ENCODE measurements at places on chromosomes 4 and X.

DNA sequence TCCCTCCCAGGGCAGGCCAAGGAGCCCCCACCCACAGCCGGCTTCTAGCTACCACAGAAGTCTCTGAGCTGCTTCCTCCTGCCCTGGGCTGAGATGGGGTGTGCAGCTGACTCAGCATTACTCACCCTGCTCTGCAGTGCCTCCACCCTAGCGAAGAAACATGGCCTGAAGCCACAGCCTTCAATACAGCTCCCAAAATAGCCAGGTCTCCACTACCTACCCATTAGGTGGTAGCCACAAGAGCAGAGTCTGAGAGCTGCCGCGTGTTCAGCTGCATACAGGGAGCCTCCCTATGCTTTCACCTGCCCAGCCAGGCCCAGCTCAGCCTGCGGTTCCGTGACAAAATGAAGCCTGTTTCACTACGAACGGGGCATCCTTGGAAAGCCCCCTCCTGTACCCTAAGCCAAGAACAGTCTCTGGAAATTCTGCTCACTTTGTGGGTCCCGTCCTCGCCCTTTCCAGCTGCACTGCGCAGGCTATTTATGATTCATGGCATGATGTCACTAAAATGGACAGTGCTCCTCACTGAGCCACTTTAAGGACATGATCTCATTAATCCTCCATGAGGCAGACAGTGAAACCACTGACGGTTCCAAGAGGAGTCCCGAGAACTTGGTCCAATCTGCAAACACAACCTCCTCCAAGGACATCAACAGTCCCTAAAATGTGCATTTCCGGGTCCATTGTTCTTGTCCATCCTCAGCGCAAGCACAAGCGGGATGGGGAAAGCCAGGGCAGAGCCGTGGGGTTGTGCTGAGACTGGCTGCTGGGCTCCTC lies 20.2 kb downstream of the WDR1 start:
- DNase-seq, result no peak

- no peak for DNase-seq
These were observed 53.9 kb upstream of the TET2 start for GRCh38 chr4:105092768-105093167.

DNA sequence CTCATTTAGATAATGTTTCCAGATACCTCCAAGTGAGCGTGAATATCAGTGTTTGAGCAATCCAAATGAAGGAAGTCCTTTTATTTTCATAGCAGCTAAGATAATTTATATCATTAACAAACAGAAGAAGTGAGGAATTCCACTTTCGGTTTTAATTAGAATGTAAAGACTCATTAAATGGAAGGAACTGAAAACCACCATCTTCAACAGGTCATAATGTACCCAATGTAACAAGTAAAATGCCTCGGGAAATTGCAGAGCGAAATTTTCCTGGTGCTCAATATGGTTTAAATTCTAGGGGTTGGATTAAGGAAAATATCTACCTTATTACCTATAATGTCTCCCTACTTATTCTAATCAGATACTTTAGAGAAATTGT lies 33.9 kb upstream of the SLC9A7 start:
- no peak for DNase-seq

DNA sequence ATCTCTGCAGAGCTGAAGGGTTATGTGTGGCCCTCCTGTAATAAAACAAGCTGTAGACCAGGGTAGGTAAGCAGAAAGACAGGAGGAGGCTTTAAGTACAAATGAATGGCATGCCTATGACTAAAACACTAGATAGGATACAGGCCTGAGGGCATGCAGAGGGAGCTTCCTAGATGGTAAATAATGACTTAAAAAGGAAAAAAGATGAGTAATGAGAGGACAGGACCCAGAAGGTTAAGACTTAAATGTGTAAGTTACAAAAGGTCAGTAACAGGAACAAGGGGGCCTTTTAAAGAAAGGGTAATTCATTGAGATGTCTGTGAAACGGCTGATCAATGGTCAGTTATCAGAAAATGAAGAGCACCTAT lies 194.8 kb downstream of the SOWAHB start:
- no peak for DNase-seq

DNA sequence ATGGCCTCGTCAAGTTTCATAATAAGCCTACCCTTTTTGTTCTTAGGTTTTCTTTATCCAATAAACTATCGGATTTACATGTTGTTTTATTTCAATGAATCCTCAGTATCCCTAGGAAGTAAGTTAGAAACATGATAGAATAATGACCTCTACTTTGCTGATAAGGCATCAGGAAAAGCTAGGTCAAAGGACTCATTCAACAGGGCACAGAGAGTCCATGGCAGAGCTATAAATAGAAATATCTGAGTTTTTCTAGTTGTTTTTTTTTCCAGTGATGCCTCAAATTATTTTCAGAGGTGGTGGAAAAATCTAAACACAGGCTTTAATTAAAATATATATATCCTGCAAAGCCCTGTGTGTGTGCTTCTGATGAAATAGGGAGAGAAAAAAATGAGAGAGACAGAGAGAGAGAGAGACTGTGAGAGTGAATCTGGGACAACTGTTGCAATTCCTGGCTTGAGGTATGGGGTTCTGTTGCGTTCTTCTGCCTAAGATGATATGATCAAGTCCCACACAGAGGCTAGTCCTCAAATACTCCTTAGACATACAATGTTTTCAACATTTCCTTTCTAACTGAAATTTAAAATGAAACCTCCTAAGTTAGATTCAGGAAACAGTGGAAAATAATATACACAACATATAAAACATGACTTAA lies 139.9 kb downstream of the HDX start:
- DNase-seq, result no peak

DNA sequence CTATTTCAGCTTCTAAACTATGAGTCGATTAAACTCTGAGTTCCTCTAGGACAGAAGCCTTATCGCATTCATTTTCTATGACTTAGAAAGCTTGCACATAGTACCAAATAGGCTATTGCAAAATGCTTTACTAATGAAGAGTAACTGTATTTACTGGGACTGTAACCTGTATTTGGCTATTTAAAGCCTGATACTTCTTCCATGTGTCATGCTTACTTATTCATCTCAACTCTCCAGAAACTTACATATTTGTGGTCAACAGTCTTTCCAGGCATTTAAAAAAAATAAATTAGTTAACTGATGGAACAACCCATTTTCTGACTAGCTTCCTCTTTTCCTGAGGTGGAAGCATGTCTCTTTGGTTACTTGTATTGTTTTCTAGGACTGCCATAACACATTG lies 467.9 kb downstream of the PCDH11X start:
- DNase-seq, result no peak

GRCh38 chrX:1885116-1885515 lies 270.3 kb downstream of the ASMT start:
- no peak for DNase-seq

- no peak for DNase-seq
These were observed 398.2 kb upstream of the SPANXN1 start for GRCh38 chrX:144849141-144849540.
